ENCODE measurements at places on chromosomes 16 and 17.
A peak's percentile ranks its signal among the peaks of the same experiment; 100 is the strongest.

DNA sequence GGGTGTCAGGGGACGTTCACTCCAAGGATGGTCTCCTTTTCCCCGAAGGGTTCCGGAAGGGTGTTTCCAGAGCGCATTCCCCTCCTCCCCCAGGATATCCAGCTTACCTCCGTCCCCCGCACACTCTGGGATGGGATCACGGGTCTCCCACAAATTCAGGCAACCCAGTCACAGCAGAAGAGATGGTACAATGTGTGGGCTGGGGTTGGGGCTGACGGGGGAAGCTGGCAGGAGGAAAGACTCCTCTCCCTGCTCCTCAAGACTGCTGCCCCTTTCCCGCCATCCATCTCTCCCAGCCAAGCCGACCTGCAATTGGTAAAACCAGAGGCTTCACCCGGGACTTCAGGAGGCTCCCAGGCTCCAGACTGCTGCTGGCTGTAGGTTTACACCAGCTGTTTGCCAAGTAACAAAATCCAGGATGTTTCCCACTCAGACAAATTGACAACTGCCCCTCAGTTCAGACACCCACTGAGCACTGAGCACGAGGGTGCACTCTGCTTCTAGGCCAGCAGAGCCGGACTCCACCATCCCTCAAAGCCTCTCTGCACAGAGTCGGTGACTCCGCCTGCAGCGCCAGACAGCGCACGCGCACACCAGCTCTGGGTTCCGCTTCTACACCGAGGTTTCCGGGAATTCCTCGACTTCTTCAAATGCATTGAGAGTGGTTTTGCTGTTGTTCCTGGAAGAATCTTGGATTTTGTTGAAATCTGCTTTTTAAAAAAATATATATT lies 37.7 kb downstream of the ASPA start:
- no peak for DNase-seq

DNA sequence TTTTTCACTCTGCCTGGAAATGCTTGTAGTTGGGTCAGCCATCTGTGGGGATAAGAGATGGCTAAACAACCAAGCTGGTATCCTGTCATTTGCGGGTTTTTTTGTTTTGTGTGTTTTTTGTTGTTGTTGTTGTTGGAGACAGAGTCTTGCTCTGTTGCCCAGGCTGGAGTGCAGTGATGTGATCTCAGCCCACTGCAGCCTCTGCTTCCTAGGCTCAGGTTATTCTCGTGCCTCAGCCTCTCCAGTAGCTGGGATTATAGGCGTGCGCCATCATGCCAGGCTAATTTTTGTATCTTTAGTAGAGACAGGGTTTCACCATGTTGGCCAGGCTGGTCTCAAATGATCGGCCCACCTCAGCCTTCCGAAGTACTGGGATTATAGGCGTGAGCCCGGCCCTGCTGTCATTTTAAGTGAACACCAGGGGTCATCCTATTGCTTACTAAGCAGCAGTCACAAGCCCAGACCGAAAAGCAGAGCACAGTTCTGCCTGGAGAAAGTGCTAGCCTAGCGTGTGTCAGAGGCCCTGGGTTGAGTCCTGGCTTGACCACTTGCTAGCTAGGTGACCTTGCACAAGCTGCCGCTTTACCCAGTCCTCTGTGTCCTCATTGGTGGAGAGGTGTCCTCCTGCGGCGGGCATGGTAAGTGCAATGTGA lies 4.6 kb downstream of the SMCR8 start:
- DNase-seq = peak; percentile 32

- DNase-seq = no peak
These were observed 666.2 kb downstream of the TOX3 start for GRCh38 chr16:51880776-51881175.

GRCh38 chr16:3789375-3790099 lies 72.2 kb upstream of the TRAP1 start:
- no peak for DNase-seq

DNA sequence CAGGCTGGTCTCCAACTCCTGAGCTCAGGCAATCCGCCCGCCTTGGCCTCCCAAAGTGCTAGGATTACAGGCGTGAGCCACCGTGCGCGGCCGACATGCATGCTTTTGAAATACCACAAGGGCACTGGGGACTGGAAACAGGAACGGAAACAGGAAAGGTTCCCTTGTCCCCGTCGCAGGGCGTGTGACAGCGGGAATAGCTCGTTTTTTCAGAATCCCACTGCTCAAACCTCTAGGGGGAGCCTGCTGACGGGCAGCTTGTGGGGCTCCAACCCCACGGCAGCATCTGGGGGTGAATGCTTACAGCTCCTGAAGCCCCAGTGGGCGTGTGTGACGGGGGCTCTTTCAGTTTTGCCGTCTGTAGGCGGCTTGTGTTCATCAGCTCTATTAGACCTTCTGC lies 18.8 kb upstream of the ASGR2 start:
- peak; percentile 14 for DNase-seq

DNA sequence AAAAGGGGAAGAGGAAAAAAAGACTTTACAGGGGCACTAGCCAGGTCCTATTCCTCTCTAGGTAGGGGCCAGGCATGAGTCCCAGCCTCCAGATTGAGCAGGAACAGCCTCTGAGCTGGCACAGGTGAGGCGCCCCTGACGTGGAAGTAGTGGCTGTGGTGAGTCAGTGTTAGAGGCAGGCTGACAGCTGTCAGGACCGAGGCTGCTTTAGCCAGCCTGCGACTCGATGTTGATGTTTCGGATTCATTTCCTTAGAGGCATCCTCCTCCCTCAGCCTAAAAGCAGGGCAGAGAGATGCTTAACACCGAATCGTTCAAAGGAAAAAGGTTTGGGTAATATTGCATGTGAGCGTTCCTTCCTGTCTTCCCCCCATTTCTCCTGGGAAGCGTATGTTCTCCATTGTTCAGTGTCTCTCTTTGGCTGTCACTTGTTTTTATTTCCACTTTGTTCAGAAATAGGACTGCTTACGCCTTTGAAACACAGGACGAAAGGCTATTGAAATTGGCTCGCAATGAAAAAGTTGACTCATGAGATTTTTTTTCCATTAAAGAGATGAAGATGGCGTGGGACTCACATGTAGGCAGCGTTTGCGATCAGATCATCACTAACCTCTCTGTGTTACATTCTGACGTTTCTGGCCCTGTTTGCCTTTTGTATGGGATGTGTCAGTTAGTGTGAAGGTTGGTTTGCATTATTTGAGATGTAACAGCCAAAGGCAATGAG lies 1.3 kb downstream of the KIAA0513 start:
- DNase-seq = peak; percentile 29
